ENCODE measurements at places on chromosomes 13 and 19. TPM values are rescaled to one million over a fixed set of nuclear protein-coding genes. Genes with fewer than 3 reads are reported as not detected.

Gene ZNF69
- total RNA-seq = not detected

Gene RFX1
- total RNA-seq = 3.8 TPM

Gene ZNF816
- total RNA-seq = not detected

Gene IRGC
- total RNA-seq = not detected

Gene DACH1
- total RNA-seq = 0.07 TPM

- no peak for DNase-seq
These were observed 64.8 kb downstream of the DHRS12 start for GRCh38 chr13:51739027-51739764.

DNA sequence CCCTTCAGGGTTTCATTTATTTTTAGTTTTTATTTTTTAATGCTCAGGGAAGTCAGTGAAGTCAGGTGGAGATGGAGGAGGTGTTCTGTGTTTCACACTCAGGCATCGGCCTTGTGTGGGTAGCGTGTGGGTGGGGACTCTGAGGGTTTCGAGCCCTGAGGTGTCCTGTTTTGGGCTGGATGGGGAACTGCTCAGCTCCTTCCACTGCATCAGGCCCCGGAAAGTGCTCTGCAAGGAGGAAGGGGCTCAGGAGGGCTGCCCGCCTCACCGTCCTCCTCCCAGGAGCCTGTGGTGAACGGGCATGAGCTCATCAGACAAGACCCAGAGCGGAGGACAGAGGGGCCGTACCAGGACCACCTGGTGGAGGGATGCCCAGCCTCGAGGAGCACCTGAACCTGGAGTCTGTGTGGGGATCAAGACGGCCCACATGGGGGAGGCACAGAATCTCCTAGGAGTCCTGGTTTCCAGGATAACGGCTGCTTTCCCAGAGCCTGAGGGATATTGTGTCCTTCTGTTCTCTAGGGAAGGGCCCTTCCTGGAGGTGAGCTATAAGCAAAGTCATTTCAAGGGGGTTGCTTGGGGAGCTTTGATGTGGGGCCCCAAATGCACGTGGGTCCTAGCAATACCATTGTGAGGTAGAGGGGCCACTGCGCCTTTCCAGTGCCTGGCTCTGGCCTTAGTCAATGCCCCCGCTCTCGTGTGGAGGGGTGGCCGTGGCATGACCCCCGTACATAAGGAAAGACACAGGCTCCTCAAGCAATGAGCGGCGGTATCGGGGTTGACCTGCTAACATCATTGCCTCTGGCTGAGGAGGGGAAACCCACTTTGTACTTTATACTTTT is 13.5 kb upstream of the GAS6 start:
- DNase-seq = no peak

- no peak for DNase-seq
These were observed 126.9 kb downstream of the SPRY2 start for GRCh38 chr13:80214050-80214449.

DNA sequence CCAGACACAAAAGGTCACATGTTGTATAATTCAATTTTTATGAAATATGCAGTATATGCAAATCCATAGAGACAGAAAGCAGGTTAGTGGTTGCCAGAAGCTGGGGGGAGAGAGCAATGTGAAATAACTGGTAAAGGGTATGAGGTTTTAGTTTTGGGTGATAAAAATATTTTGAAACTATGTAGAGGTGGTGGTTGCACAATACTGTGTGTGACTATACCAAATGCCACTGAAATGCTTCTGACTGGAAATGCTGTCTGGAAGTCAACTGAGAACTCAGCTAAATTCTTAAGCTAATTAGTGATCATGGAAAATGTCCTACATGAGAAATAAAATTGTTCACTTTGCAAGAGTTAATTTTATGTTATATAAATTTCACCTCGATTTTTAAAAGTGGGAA is 65.3 kb upstream of the RXFP2 start:
- no peak for DNase-seq

- no peak for DNase-seq
These were observed 21.2 kb upstream of the RBM26 start for GRCh38 chr13:79427265-79427664.

GRCh38 chr19:16608290-16608739 is 19.7 kb downstream of the MED26 start:
- no peak for DNase-seq

DNA sequence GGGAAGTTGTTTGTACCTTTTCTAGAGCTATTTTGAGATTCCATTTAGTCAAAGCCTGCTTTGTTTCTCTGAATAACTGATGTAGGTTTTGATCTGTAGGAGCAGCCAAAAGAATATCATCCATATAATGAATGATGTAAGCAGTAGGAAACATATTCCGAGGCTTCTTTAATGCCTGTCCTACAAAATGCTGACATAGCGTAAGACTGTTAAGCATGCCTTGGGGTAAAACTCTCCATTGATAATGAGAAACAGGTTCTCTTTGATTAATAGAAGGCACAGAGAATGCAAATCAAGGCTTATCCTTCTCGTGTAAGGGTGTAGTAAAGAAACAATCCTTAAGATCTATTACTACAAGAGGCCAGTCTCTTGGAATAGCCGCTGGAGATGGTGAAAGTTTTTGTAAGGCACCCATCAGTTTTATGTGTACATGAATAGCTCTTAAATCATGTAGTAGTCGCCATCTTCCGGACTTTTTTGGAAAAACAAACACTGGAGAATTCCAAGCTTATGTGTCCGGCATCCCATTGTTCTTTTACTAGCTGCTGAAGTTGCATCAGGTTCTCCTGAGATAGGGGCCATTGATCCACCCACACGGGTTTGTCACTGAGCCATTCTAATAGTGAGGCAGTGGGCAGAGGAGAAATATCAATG is 13.5 kb downstream of the FPR3 start:
- peak; percentile 37 for DNase-seq

DNA sequence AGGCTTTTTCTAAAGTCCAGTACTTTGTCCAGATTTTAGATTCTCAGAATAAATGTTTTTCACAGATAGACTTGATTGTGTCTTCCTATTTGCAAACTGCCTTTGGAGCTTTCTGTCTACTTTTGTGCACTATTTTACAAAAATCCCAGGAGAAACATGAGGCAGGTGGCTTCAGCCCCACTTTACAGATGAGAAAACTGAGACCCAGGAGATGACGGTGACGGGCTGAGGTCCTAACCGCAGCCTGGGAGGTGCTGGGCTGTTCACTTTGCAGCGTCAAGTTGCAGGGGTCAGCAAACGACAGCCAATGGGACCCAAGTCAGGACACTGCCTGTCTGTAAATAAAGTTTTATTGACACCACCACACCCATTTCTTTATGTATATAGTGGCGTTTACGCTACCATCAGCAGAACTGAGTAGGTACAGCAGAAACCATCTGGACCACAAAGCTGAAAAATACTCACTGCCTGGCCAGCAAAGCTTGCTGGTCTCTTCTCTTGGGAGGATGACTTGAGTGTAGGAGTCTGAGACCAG is 6.8 kb upstream of the KDM4B start:
- no peak for DNase-seq

GRCh38 chr19:38869836-38870607 is 8.1 kb downstream of the RINL start:
- no peak for DNase-seq

- no peak for DNase-seq
These were observed 170.3 kb upstream of the ARGLU1 start for GRCh38 chr13:106738186-106738678.

- DNase-seq = no peak
These were observed 1.5 kb downstream of the ERCC2 start for GRCh38 chr19:45368737-45369340.

GRCh38 chr13:90713441-90714133 is 633.9 kb upstream of the MIR17HG start:
- no peak for DNase-seq

DNA sequence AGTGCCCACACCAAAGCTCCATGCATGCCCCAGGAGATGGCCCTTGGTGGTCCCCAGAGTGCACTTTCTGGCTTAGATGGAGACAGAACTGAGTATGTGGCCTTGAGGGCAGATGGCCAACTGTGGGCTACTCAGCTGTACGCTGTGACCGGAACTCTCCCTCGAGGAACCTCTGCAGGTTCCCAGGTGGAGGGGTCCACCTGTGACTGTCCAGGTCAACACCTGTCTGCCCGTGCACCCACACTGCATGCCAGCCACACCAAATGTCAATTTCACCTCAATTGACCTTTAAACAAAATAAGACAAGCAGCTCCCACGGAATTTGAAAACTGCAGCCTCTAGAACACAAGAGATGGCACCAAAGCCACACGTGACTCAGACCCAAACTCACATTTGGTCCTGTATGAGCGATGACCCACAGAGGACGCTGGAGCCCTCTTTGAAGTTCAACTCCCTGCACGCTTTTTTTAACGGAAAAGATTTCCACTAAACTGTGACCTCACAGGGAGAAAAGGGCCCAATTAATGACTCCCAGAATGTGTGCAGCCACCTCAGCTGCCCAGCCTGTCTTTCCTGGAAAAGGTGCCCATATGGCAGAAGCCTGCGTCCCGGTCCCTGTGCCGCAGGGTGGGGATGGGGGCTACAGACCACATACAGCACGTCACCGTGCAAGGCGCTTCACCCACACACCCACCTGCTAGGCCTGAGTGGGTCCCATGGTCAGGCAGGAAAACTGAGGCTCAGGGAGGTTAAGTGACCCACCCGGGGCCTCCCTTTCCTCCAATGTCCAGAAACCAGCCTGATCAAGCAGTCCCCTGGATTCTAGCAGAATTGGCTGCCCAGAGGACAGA is 47.7 kb downstream of the KLF2 start:
- DNase-seq = no peak

- no peak for DNase-seq
These were observed 114.8 kb downstream of the LRCH1 start for GRCh38 chr13:46667687-46668281.

- peak; percentile 49 for DNase-seq
These were observed at the start of gene DBP for GRCh38 chr19:48636859-48637448. DBP (minus strand) TSS chr19:48637379; CDS start chr19:48636994, 385 bp downstream.

- no peak for DNase-seq
These were observed 38.2 kb downstream of the NFIC start for GRCh38 chr19:3404324-3405260.

DNA sequence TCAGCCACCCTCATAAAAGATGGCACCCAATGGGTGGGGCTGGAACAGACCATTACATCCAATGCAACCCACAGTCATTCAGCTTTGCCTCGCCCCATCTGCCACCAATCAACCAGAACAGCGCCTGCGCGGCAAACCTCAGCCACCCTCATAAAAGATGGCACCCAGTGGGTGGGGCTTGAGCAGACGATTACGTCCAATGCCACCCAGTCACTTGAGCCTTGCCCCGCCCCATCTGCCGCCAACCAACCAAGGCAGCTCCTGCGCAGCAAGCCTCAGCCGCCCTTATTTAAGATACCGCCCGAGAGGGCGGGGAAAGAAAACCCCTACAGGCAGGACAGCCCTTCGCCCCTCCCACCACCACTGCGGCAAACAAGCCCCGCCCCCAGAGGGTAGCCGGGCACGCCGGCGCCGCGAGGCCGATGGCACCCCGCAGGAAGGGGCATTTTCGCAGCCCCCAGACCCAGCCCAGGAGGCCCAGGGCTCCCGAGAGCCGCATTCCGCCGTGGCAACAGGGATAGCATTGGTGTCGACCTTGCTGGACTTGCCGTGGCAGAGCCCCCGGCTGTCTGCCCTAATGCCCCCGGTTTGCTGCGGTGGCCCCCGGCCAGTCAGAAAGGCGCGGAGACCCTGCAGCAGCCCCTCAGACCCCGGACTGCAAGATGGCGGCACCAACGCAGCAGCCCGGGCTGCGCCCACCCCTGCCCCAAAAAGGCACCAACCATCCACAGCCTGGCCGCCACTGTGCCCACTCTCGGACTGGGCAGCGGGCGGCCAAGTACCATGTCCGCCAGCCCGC is 675 bp downstream of the PEG3 start:
- no peak for DNase-seq

GRCh38 chr13:43785261-43785649 is 1.5 kb downstream of the ENOX1 start:
- DNase-seq = no peak

GRCh38 chr19:28556371-28556770 is 656.6 kb downstream of the UQCRFS1 start:
- DNase-seq = no peak

DNA sequence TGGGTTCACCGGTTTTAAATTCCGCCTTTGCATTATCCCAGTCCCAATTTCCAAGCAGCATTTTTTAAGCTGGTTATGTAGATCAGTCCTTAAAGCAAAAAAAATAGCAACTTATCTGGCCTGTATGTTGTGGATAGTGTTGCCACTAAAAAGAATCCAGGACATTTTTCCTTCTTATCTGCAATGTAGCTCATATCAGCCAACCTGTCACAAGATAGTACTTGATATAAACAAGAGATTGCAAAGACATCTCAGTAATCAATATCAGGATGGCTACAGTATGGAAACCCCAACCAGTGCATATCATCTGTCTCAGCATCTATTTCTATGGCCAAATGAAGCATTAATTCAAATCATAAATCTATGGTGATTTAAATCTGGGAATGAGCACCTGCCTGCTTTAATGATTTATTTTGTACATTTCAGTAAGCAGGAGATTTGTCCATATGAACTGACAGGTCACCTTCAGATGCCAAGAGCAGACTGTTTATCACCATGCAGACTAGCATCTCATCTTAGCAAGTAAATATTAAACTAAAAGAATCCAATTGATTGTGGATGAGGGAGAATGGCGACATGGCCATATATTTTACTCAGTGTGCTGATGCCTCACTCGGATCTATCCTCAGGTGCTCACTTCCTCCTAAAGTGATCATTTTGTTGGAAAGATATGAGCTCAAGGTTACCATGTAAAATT is 240.4 kb downstream of the DACH1 start:
- no peak for DNase-seq

DNA sequence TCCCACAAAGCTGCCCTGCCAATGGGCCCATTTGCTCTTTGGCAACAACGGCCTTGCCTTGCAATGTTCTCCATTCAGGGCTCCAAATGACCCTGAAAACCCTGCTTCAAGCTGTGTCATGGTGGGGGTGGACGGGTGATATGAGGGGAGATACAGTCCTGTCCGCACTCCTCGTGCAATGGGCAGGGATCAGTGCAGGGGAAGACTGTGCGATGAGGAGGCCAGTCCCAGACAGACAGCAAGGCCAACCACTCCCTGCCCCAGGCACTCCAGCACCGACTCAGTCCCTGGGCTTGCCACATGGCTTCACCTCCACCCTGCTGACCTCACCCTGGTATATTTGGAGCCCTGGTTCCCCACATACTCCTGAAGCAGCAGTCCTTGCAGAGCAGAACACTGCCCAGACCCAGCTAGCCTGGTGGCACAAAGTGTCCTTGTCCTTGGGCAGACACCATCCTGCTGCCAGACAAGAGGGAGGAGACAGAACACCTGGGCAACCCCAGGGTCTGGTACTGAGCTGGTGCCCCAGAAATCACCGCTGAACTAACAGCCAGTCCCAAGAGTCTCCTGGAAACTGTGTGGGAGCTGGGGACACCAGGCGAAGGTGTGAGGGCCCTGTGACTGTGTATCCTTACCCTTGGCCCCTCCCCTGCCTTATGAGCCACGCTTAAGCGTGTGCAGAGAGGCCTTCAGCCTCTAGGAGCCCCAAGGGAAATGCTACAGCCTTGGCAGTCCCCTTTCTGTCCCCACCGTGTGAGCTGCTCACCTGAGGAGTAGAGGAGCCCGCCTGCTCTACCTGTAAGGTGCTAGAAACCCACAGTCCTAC is 9.1 kb upstream of the SLC35E1 start:
- no peak for DNase-seq

- DNase-seq = no peak
These were observed 52.7 kb downstream of the SIAH3 start for GRCh38 chr13:45798851-45799250.
